ENCODE measurements at places on chromosomes 5 and 9.

DNA sequence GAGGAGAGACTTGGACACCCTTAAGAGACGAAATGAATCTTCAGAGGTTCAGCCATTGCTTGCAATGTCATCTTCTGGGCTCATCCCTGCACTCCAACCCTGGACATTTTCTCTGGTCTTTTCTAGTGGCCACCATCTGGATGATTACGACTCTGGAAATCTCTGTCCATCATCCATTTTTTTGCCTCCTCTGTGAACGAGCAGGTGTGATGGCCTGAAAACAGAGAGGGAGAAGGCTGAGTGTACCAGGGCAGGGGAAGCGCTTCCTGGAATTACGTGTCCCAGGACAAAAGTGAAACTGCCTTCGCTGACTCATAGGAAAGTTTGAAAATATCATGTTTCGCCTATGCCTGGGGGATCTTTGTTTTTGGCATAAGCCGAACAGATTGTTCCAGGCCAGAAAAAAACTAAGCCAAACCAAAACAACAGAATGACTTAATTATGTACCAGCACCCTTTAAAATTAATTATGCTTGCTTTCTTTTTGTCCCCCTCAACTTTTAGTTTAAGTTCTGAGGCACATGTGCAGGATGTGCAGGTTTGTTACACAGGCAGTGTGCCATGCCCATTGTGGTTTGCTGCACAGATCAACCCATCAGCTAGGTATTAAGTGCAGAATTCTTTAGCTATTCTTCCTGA is 31.9 kb downstream of the ANKRD33B start:
- no peak for DNase-seq

GRCh38 chr9:108264093-108264492 is 591.7 kb downstream of the ACTL7B start:
- DNase-seq = no peak

DNA sequence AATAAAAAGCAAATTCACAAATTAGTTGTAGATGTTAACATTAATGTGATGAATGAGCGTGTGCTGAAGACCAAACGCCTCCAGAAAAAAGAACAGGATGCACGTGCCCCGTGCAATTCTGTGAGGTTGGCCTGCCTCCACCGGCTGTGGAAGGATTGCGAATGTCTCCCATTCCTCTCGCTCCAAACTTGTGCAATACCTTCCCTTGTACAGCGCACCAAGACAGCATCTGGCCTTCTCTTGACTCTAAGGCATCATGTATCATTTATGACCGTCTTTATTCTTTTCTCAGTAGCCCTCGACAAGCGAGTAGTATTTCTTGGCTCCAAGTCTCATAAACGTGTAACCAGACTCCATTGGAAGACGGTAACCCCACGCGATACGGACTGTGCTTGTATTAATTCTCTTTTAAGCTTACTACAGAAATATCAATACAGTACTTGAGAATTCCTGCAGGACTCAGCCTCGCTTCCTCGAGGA is 1.5 kb upstream of the TESK1 start:
- DNase-seq = no peak

GRCh38 chr5:3092664-3093063 is 341.2 kb upstream of the IRX2 start:
- no peak for DNase-seq

- DNase-seq = no peak
Observed at GRCh38 chr5:100595152-100595811, 60.1 kb downstream of the FAM174A start.

DNA sequence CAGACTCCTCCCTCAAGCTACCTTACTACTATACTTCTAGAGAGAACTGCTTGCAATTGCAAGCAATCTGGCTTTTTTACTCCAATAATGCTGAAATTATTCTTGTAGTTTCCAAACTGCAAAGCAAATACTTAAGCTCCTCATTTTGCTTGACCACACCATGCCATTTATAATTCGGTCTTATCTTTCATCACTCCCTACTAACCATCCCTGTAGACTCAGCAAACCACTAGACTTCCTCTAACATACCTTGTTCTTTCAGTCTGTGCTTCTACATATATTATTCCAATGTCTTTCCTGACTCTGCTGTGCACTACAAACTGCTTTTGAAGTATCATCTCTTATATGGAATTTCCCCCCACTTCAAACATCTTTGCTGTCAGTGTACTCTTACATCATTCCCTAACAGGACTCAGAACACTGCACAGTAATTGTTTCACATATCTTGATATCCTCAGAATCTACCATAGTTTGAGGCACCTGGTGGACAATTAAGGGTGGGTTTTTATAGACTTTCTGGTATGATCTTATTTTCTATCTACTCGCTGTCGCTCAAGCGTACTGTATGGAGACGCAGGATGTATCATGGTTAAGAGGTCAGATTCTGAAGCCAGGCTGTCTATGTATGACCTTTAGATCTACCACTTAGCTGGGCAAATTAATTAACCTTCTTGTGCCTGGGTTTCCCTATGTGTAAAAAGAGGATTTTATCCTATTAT is 2.8 kb downstream of the IL6ST start:
- no peak for DNase-seq

DNA sequence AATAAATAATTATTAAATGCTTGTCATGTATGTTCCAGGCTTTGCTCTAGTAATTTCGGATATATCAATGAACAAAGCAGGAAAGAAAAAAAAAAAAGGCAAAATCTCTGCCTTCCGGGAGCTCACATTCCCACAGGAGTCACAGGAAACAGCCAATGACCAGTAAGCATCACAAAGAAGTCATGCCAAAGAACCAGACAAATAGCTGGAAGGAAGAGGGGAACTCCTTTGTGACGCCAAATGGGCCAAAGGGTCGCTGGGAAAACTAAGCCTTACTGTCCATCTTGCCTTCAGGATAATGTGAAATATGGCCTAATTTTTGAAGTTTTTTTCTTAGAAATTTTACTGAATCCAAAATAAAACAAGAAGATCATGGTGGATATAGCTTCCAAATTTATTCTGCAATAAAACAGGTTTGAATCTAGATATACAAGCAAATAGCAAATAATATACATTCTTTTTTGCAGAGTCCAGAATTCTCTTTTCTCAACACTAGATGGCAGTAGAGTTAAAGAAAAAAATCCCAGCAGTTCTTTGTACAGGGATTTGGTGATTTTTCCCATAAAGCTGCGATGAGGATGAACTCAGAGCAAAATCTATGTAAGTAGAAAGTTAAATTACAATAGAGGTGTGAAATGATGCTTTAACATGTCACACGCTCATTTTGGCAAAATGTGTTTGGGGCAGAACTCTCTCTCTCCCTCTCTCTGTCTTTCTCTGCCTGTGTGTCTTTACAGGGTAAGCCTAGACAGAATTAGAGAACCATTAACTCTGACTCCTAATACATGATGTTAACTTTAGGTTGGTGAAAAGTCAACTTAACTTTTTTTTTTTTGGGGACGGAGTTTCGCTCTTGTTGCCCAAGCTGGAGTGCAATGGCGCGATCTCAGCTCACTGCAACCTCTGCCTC is 60.0 kb upstream of the TUT7 start:
- DNase-seq = no peak

GRCh38 chr5:140322751-140323731 is 20.1 kb upstream of the PFDN1 start:
- no peak for DNase-seq

DNA sequence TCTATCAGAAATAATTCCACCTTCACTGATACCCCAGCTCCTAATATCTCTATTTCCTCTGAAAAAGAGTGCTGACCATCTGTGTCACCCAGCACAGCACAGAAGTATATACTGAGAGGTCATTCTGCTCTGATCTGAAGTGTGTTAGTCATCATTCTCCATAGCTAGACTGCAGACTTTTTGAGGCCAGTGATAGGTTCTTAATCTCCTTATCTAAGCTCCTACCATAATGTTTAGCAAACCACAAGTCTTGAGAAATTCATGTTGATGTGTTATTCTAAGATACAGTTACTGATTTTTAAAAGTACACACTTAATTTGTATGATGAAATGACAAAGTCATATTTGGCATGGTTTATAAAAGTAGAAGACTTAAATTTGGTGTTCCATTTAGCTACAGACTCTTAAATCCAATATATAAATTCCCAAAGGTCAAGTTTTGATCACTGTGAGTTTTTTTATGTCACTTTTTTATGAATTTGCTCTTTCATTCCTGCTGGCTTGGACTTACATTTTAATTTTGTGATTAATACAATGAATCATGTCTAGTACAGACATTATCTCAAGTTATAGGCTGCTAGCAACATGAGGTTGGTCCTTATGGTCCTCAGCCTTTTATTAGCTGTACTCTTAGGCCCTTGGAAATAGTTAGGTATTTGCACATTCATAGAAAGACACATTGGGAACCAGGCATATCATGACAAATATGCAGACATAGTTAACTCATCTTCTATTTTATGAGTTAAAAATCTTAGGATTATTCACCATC is 380.8 kb downstream of the EBF1 start:
- no peak for DNase-seq

DNA sequence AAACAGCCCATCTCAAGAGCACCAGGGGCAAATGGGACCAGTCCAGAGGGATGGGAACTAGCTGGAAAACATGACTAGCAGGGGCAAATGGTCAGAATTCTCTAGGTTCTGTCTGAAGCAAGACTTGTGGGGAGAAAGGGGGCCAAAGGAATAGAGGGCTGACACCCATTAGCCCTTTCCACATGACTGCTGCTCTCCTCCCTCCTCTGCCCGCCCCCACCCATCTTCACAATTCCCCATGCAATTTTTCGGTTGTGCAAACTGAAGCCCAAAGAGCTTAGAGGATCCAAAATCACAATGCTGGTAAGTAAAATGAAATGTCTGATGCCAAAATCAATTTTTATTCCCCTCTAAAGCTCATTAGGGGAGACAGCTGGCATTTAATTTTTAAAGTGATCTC is 207.1 kb downstream of the DCP2 start:
- DNase-seq = no peak

GRCh38 chr9:81564632-81565031 is 124.7 kb downstream of the TLE1 start:
- DNase-seq = no peak

DNA sequence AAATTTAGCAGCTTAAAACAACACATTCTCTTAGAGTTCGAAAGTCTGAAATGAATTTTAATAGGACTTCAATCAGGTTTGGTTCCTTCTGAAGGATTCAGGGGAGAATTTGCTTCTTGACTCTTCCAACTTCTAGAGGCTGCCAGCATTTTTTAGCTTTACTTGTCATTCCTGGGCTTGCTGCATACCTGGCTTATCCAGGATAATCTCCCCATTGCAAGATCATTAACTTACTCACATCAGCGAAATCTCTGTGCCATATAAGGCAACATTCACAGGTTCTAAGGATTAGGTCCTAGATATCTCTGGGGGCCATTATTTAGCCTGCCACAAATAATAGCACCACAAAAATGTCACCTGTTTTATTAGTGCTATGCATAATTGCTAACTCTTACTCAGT is 46.2 kb upstream of the PCSK5 start:
- no peak for DNase-seq

DNA sequence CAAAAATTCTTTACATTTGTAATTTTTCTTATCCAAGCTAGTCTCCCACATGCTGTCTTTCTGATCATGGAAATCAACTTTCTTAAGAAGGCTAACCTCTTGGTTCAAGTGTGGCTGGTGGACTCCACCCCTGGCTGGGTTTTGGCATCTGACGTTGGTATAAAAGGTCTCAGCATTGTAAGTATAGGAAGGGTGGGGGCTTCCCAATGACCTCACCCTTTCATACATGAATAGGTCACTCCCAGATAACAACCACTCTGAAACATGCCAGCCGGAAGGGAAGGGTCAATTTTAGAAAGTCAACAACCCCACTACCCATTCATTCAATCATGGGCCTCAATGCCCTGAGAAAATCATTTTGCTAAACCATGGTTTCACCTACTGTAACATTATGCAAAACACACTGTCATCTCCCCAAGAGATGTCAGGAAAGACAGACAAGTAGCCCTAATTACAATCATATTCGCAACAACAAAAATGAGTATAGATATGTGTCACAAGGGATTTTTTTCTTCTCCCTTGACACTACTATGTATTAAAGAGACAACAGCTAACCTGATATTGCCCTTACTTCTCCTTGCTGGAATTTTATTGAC is 31.9 kb upstream of the PCSK5 start:
- no peak for DNase-seq

GRCh38 chr9:100346836-100347235 is 5.9 kb downstream of the TEX10 start:
- DNase-seq = no peak

- no peak for DNase-seq
Observed at GRCh38 chr9:126615245-126615790, 1.6 kb downstream of the LMX1B start.

DNA sequence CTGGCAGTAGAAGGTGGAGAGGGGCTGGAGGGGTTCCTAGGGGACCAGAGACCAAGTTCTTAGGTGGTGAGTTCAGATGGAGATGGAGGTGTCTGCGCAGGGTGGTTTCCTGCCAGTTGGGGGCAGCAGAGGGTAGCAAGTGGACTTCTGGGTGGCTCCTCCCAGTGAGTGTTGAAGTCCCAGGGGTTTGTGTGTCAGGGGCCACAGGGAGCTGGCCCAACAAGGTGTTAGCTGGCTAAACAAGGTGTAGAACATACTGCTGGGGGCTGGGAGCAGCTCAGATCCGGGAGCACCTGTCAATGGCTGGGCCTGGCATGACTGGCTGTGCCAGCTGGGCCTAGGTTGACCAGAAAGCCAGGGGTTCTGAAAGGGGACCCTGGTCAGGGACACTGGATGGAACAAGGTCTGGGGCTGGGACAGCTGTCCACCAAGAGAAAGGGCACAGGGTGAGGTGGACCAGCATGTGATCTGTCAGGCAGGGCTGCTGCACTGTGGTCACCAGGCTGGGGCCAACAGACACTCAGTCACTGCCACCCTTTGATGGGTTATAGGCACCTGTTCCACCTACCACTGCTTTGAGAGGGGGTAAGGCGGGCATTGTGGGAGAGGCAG is 35.6 kb downstream of the DAB2IP start:
- no peak for DNase-seq

DNA sequence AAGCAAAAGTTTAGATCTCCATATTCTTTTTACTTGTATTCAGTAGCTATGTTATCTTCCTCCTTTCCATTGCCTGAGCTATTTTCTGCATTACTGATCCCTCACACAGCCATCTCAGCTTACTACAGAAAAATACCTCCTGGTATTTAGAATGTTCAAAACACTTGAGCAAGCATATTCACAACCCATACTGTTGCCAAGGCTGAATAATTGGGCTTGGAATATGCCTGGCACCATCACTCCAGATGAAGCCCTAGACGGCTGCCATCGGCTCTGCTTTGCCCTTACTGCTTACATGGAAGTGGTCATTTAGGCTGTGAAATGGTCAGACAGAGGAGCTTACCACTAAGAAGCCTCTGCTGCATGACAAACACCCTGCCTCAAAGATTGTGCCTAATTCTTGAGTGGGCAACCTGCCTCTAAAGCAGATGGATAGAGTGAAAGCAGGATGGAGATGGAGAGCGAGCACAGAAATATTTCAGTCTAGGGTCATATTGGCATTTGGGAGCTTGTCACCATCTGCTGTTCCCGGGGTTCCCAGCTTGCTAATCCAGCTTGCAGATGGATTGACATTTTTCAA is 92.5 kb upstream of the TAS2R1 start:
- no peak for DNase-seq

GRCh38 chr5:153699035-153699434 is 208.6 kb downstream of the GRIA1 start:
- DNase-seq = no peak

- DNase-seq = no peak
Observed at GRCh38 chr9:5840788-5841187, 7.9 kb upstream of the ERMP1 start.

GRCh38 chr9:92725266-92725545 is 39.4 kb downstream of the BICD2 start:
- DNase-seq = peak; percentile 1

Measured in activated CD4-positive, alpha-beta T cell treated with anti-CD3 and anti-CD28 coated beads for 1 hour (primary cell).